ENCODE measurements at places on chromosomes 5 and 9.

DNA sequence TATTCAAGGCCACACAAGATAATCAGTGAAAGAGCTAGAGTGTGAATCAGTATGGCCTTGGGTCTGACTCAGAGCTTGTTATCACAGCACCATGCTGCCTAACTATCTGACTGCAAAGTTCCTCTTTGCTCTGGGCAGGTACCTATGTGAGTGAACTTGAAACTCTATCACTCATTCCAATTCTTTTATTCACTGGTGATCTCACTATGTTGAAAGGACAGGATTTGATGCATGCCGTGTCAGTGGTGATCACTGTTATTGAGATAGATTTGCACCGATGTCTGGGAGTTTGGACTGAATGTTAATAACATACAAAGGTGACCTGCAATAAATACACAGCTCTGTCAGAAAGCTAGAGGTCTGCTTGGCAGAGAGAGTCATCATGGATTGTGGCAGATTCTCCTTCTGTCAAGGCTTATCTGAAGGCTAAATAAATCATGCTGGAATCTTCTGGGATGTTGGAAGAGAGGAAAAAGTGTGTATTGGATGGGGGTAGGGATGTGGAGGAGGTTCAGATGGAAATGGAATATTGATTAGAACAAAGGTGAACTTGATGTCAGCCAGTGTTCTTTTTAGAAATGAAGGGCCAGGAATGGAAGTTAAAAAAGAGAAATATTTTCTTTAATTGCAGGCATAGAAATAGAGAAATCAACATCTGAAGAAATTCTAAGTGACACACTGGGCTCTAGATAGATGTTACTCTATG, 91.8 kb upstream of the TNC start:
- no peak for DNase-seq

GRCh38 chr5:87589587-87589986, 176.9 kb upstream of the CCNH start:
- DNase-seq = no peak

GRCh38 chr5:150529555-150529954, 21.6 kb downstream of the NDST1 start:
- DNase-seq = no peak

GRCh38 chr9:88358723-88359122, 29.5 kb upstream of the SPIN1 start:
- no peak for DNase-seq

DNA sequence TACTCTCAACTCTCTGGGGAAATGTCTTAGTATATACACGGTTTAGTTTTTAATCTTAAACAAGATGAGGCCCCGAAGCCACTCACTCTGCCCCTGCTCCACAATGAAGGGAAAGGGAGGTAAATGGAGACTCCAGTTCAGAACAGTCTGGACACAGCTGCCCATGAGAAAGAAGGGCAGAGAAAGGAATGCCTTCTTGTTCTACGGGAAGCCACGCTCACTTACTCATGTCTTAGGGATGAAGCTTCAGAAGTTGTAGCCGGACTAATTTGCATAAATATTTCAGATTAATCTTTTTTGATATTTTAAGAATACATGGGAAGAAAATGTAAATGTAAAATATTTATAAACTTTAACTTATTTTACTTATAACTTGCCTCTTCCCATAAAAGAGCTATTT, 94.0 kb downstream of the COL23A1 start:
- DNase-seq = peak; percentile 50

DNA sequence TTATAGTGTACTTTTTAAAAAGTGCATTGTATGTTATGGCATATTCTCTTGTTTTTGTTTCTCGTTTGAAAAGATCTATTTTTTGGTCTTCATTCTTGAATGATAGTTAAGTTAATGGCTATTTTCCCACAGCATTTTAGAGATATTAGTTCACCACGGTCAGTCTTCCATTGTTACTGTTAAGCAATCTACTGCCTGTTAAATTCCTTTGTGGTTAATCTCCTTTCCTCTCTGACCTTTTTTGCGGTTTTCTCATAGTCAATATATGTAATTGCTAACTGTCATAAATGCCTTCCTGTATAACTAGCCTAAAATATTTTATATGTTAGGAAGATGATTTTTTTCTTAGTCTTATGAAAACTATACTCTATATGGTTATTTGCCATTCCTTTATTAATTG, 250.8 kb upstream of the FBXL7 start:
- DNase-seq = peak; percentile 47

DNA sequence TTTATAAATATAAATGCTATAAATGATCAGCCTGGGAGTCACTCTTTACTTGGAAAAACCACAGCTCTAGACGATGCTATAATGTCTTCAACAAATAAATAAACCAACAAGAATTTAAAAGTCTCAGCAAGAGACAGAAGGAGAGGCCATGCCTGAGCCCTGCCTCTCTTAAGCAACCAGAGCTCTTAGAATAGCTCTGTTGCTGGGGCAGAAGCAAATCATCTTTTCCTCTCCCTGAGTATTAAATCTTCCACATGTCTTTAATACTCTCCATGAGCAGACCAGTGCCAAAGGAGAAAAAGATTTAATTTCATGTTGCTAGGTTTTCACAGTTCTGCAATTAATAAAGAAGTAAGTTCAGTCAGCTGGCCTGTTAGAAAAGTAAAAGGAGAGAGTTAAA, 408.0 kb upstream of the SLC30A5 start:
- DNase-seq = no peak

DNA sequence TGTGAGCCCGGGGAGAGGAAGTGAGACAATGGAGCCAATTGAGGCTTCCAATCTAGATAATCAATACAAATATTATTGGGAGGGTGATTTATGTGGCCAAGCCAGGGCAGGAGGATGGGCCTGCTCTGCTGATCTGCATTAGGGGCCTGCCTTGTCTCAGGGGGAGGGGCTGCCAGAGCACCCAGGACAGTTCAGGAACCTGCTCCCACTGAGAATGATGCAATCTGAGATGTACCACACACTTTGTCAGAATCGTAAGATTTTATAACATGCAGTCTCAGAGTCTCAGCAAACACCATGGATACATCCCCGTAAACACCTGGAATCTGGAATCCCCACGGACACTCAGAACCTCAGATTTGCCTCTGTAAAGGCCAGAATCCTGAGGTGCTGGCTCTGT, 19.3 kb downstream of the FGF18 start:
- DNase-seq = no peak

DNA sequence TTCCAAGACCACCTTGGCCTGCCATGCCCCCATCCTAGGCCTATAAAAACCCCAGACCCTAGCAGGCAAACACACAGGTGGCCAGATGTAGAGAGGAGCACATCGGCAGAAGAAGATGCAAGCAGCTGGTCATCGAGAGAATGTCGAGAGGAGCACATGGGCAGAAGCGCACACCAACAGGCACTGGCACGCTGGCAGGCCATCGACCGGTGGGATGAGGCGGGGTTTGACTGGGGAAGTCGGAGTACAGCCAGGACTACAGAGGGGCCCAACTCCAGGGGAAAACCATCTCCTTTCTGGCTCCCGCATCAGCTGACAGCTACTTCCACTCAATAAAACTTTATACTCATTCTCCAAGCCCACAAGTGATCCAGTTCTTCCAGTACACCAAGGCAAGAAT, 283.1 kb upstream of the RGMB start:
- DNase-seq = no peak

- DNase-seq = no peak
Observed at GRCh38 chr9:133045132-133045531, 14.3 kb downstream of the GTF3C5 start.

- peak; percentile 44 for DNase-seq
Observed at GRCh38 chr9:21252721-21253547, 13.1 kb upstream of the IFNA14 start.

DNA sequence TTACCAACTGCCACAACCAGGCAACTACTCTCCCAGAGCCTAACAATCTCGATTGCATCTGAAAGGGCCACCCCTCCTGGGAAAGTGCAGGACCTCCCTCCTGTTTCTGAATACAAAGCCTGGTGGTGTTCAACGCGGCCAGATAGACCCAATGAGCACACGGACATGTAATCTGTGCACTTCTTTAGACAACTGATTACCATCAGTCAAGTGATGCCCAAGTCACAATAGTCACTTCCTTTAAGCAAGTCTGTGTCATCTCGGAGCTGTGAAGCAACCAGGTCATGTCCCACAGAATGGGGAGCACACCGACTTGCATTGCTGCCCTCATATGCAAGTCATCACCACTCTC, 739 bp downstream of the C9orf72 start:
- DNase-seq = peak; percentile 44

GRCh38 chr9:89492586-89492985, 5.3 kb downstream of the SEMA4D start:
- no peak for DNase-seq

- DNase-seq = no peak
Observed at GRCh38 chr9:74872619-74873233, 15.0 kb downstream of the TRPM6 start.

DNA sequence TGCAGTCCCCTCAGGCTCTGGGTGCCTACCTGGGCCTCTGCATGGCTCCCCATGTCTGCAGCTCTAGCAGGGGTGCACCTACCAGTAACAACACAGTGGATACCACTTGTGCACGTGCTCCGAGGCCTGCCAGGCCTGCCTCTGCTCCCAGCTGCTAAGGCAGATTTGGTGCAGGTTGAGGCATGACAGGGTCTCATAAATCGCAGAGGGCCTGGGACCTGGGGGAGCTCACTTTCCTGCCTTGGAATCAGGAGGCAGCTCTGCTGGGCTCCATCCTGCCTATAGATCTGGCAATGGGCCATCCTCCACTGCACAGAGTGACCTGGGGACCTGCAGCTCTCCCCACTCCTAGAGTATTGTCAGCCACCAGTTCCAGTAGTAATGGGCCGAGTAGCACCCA, 121.9 kb upstream of the CXCL14 start:
- DNase-seq = no peak

GRCh38 chr5:62317810-62318209, 11.8 kb downstream of the KIF2A start:
- DNase-seq = no peak

DNA sequence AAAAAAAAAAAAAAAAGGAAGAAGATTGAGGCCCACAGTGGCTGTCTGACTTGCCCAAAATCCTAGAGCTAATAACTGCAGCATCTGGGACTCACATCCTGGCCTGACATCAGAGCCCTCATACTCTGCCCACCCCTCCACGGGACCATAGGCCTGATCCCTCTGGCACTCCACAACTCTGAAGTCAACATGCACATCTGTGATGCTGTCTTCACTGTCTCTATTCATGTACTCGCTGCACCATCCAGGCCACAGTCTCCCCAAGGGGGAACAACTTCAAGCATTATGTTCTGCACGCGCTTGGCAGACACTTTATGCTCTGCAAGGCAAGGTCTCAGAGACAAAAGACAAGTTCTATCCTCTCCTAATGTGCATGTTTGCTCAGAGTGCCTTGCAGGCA, 158.2 kb downstream of the SPOCK1 start:
- peak; percentile 15 for DNase-seq

GRCh38 chr5:32308946-32309345, 3.8 kb downstream of the MTMR12 start:
- peak; percentile 16 for DNase-seq

DNA sequence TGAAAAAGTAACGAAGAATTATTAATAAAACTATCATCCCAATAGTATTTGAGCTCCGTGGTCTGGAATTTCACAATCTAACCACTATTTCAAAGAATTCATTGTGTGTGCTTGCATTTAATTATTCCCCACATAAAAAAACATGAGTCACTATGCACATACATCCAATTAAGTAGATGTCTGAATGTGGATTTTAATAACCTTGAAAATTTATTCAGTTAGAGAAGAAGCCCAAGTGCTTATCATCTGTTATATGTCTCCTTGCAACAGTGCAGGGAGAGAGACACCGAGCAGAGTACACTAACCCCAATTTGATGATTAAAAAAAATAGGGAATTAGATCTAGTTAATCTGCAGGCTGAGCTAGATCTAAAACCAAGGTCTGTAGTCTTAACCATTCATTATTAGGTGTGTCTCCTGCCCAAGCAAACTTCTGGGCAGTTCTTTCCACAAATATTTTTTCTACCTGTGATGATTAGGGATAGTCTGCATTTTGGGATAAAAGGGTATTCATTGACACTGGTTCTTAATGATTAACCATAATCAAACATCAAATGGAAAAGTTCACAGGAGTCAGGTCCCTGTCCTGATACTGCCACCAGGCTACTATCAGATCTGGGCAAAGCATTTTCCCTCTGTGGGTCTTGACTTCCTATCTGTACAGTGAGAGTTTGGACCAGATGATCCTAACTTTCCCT, 164.2 kb downstream of the GRIA1 start:
- peak; percentile 27 for DNase-seq

DNA sequence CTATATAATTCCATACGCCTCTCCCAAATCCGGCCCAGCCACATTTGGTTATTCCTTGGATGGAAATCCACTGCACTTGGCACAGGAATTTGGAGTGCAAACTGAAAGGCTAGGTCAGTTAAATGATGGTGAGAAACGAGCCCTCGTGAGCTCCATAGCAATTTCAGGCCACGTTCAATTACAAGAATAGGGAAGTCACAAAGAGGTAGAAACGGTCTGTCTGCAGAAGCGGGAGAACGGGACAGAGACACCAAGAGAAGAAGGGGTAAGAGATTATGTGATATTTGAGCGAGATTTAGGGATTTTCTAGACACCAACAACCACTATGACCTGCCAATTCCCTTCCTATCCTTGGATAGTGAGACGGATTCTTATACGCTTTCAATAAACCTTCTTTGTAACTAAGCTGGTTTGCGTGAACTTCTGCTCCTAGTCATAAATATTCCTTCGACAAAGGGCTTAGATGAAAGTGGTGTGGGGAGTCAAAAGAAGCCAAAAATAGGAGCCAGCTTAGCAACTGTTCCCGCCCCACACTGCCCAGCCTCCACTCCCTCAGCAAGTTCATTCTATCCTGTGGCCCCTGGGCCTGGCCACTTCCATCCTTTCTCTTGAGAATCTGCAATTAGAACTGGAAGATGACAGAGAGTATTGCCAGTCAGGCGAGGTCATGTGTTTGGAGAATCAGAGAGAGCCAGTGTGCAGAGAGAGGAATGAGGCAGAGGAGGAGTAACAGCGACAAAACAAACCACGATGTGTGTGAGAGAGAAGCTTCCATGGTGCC, 118.4 kb downstream of the ZNF608 start:
- no peak for DNase-seq

GRCh38 chr5:169222934-169223594, 77.9 kb downstream of the SLIT3 start:
- DNase-seq = no peak

- DNase-seq = peak; percentile 63
Observed at GRCh38 chr9:122403381-122404000, 32.7 kb downstream of the PTGS1 start.
